8988T (cell line): ENCODE measurements at places on chromosomes 3 and 15.

DNA sequence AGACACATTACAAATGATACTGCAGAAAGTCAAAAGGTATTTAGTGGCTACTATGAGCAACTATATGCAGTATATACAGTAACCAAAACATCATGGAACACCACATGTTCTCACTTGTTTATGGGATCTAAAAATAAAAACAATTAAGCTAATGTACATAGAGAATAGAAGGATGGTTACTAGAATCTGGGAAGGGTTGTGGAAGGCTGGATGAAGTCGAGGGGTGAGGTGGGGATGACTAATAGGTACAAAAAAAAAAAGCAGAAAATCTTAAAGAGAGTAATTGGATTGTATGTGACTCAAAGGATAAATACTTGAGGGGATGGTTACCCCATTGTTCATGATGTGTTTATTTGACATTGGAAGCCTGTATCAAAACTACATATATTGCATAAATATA, 848.8 kb upstream of the GBE1 start:
- DNase-seq = no peak

DNA sequence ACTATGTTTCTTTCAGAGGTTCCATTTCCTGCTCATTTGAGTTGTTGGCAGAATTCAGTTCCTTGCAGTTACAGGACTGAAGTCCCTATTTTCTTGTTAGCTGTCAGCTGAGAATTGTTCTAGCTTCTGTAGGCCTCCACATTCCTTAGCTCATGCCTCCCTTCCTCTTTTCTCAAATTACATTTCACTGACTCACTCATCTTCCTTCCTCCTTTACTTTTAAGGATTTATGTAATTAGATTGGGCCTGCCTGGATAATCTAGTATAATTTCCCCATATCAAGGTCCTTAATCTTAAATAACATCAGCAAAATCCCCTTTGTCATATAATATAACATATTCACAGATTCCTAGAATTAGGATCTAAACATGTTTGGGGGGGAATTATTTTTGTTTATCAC, 40.6 kb upstream of the RBMS3 start:
- DNase-seq = peak; percentile 17

DNA sequence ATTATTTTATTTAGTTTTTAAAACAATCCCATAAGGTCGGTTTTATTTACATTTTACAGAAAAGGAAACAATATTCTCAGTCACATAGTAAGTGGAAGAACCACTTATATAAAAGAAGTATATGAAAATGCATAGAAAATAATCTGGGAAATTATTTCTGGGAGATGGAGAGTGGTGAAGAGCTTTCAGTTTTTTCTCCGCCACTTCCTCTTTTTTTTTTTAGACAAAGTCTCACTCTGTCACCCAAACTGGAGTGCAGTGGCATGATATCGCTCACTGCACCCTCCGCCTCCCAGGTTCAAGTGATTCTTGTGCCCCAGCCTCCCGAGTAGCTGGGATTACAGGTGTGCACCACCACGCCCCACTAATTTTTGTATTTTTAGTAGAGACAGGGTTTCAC, 21.2 kb downstream of the RAD51 start:
- DNase-seq = no peak

DNA sequence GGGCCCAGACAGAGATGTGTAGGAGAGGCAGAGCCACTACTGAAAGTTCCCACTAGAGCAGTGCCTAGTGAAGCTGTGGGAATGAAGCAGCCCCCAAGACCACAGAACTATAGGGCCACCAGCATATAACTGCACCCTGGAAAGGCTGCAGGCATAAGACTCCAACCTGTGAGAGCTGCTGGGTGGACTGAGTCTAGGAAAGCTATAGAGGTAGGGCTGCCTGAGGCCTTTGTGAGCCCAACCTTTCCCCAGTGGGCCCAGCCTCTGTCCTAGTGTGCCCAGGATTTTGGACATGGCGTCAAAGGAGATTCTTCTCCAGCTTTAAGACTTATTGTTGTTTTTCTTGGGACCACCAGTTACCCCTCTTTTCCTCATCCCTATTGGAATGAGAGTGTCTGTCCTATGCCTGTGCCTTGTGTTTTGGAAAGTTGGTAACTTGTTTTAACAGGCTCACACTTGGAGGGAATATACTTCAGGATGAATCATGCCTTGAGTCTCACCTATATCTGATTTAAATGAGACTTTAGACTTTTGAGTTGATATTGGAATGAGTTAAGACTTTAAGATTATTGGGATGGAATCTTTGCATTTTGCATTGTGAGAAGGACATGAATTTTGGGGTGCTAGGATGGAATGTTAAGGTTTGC, 28.1 kb downstream of the SLMAP start:
- DNase-seq = no peak

- no peak for DNase-seq
Observed at GRCh38 chr15:25508369-25509002, 69.7 kb upstream of the UBE3A start.

GRCh38 chr3:54322354-54322753, 200.0 kb downstream of the CACNA2D3 start:
- no peak for DNase-seq

GRCh38 chr3:111767756-111768445, 91.2 kb upstream of the PHLDB2 start:
- DNase-seq = no peak

GRCh38 chr15:94397337-94397736, 166.0 kb downstream of the MCTP2 start:
- no peak for DNase-seq

- DNase-seq = no peak
Observed at GRCh38 chr15:92603743-92604470, 51.7 kb downstream of the FAM174B start.

DNA sequence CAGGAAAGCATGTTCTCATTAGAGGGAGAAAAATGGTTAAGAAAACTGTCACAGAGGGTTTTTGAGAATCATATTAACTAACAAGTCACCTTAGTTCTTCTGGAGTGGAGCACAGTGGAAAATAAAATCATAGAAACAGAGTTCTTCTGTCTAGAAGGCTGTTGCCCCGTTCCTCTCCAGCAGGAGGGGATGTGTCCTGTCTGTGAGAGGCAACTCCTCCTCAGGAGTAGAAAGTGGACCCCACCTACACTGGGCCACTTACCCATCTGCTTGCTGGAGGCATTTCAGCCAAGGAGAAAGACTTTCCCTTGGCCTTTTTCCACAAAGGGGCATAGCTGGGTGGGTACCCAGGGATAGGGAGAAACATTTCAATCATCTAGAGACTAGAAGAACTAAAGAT, 106.6 kb downstream of the SSR3 start:
- DNase-seq = peak; percentile 29

GRCh38 chr3:54198556-54198955, 76.2 kb downstream of the CACNA2D3 start:
- DNase-seq = no peak

DNA sequence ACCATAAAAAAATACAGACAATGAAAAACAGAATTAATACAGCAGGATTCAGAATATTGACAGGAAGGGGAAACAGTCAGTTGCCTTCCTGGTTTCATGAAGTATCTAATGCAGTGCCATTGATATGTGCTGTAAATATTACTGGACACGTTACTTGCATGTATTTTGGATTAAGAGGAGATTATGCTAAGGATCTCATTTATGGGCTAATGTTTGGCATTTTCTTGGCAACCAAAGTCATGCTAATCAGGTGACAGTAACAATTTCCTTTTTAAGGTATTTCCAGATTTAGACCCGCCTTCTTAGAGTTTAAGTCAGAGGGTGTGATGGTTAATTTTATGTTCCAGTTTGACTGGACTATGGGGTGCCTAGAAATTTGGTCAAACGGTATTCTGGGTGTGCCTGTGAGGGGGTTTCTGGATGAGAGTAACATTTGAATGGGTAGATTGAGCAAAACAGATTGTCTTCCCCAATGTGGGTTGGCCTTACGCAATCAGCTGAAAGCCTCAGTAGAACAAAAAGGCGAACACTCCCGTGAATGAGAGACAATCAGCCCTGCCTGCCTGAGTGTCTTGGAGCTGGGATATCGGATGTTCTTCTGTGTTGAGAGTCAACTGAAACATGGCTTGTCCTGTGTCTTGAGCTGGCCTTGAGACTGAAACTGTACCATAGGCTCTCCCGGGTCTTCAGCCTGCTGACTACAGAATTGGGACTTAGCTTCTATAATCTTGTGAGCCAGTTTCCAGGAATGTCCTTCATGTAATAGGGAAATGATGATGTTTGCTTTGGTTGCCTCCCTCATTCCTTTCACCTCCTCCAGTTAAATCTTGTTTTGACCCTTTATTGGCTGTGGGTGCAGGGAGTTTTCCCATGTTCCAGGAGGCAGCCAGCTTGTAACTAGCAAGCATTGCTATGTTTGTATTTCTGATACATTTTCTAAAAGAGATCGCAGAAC, 10.5 kb downstream of the SQOR start:
- no peak for DNase-seq

DNA sequence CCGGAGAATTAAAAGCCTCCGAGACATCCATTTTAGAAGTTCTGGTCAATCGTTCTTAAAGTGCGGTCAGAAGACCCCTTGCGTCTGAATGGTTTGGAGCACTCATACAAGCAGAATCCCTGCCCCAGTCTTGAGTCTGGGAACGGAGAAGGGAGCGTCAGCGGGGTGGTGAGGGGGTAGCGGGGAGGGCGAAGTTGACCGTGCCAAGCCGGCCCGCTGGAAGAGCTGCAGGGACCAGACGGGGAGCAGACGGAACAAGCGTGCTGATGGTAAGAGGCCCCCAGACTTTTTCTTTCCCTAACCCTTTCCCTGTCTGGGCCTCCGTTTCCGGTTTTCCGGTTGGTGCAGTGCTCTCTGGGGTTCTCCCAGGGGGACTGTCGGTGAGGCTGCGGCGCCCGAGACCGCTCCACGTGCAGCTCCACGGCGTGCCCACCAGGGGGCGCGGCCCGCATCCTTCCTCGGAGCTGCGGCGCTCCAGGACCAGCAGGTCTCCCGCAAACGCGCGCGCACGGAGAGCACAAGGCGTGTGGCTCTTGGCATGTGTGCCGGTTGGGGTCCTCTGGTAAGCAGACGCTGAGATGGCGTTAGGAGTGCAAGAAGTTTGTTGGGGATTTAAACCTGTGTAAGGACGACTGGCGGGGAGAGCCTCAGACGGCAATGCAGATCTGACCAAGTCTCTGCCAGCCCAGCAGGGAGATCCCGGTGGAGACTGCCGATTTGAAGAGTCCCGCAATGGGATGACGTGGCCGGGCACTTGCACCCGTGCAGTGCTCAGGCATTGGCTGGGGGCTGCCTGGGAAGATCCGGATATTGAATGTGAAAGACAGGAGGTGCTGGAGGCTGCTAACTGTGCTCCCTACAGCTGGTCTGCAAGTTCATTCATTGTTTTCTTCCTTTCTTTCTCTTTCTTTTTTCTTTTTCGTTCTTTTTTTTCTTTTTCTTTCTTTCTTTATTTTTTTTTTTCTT, 19.2 kb upstream of the CORO2B start:
- DNase-seq = peak; percentile 57

- DNase-seq = no peak
Observed at GRCh38 chr15:52247461-52247860, 48.1 kb downstream of the MYO5C start.

DNA sequence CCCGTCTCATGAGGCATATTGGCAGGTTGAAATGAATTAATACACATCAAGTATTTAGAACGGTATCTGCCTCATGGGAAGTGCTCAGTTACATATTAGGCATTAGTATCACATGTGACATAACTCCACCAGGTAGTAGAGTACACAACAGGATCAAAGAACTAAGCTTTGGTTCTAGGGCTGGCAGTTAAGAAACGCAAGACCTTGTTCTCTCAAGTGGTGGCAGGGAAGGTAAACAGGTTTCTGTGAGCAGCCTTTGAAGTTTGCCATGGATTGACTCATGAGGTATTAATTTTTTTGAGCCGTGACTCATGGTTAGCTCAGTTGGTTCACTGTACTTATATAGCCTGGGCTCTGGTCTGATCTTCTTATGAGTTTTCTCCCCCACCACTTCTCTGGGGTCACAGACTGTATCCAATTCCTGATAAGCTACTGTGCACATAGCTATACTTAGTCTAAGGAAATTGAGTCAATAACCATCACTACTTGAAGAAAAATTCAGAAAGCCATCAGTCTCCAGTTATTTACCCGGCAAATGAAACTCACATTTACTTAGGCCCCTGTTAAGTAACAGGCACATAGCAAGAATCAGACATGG, 155.6 kb upstream of the STT3B start:
- peak; percentile 31 for DNase-seq

DNA sequence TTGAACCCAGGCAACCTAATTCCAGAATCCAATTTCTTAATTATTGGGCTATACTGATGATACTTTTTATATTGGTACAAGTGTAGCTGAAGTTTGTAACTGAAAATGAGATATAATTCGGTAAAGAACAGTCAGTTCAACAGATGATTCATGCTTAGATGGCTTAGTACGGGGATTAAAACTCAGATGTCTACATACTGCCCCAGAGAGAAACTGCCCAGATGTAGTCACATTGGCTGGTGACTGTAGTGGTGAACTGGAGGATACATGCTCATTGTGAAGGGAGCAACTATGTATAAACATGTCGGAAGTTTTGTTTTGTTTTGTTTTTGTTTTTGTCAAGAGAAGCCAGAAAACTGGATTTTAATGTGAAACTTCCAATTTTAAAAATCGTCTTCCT, 179.6 kb downstream of the ADAMTSL3 start:
- no peak for DNase-seq

- DNase-seq = no peak
Observed at GRCh38 chr3:31240874-31241273, 291.9 kb upstream of the STT3B start.

DNA sequence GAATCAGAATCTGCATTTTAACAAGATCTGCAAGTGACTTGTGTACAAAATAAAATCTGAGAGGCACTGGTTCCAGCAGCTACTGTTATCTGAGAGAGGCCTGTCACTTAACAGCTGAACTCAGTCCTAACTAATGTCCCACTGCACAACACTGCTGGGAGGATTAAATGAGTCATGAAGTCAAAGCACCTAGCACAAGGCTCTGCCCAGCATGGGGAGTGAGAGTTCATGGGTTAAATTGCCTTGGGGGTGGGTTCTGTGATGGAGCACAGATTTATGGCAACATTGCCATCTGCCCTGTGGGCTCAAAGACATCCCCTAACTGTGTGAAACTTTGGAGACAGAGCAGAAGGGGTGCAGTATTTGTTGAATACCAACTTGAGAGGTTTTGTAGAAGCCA, 250.9 kb downstream of the PLCL2 start:
- no peak for DNase-seq

GRCh38 chr3:67389176-67389575, 265.2 kb downstream of the SUCLG2 start:
- DNase-seq = no peak

GRCh38 chr3:90010341-90010740, 902.9 kb downstream of the EPHA3 start:
- no peak for DNase-seq
